Progenitor cell of endocrine pancreas (in vitro differentiated cells): ENCODE measurements at places on chromosomes 13 and 19. TPM values are rescaled to one million over a fixed set of nuclear protein-coding genes. Genes with fewer than 3 reads are reported as not detected.
A peak's percentile ranks its signal among the peaks of the same experiment; 100 is the strongest.

GRCh38 chr19:38634757-38635482 is 12.5 kb upstream of the ACTN4 start:
- peak overlapping the region; percentile 88 for H3K27ac ChIP-seq
- H3K27me3 ChIP-seq: no peaks in the 10 kb centered on the region
- peaks cover 15% of the 10 kb centered on the region for H3K36me3 ChIP-seq
- peaks cover 26% of the 10 kb centered on the region for H3K4me1 ChIP-seq
- DNase-seq: peak; percentile 79
- no peak overlapping the region for H3K4me3 ChIP-seq

GRCh38 chr19:29559743-29560142 is 33.9 kb downstream of the VSTM2B start:
- no peaks in the 10 kb centered on the region for H3K36me3 ChIP-seq
- no peak overlapping the region for H3K4me3 ChIP-seq
- no peak overlapping the region for H3K27ac ChIP-seq
- no peaks in the 10 kb centered on the region for H3K4me1 ChIP-seq
- DNase-seq: no peak

- DNase-seq: no peak
- H3K27me3 ChIP-seq: peaks cover 22% of the 10 kb centered on the region
- no peaks in the 10 kb centered on the region for H3K36me3 ChIP-seq
- H3K4me3 ChIP-seq: no peak overlapping the region
- no peak overlapping the region for H3K27ac ChIP-seq
- no peaks in the 10 kb centered on the region for H3K4me1 ChIP-seq
These were observed 10.7 kb upstream of the FPR3 start for GRCh38 chr19:51784109-51784785.

DNA sequence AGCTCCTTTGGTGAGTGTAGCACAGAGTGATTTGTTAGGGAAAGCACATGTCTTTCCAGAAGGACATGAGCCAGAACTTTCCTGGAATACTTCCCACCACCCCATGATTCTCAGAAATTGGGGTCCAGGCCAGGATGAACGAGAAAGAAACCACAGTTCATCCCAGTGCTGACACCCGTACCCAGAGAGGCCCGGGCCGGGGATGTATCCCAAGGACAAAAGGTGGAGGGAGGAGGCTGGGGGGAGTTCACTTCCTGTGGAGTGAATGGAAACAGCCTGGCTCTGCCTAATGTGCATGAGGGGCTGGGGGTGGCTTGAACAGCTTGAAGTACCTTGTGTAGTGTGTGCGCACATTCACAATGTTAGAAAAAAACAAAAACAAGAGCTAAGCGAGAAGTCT is 47.5 kb downstream of the CDADC1 start:
- DNase-seq: no peak
- H3K27me3 ChIP-seq: no peaks in the 10 kb centered on the region
- peaks cover 7% of the 10 kb centered on the region for H3K4me1 ChIP-seq
- H3K4me3 ChIP-seq: no peak overlapping the region
- no peaks in the 10 kb centered on the region for H3K36me3 ChIP-seq
- H3K27ac ChIP-seq: no peak overlapping the region

DNA sequence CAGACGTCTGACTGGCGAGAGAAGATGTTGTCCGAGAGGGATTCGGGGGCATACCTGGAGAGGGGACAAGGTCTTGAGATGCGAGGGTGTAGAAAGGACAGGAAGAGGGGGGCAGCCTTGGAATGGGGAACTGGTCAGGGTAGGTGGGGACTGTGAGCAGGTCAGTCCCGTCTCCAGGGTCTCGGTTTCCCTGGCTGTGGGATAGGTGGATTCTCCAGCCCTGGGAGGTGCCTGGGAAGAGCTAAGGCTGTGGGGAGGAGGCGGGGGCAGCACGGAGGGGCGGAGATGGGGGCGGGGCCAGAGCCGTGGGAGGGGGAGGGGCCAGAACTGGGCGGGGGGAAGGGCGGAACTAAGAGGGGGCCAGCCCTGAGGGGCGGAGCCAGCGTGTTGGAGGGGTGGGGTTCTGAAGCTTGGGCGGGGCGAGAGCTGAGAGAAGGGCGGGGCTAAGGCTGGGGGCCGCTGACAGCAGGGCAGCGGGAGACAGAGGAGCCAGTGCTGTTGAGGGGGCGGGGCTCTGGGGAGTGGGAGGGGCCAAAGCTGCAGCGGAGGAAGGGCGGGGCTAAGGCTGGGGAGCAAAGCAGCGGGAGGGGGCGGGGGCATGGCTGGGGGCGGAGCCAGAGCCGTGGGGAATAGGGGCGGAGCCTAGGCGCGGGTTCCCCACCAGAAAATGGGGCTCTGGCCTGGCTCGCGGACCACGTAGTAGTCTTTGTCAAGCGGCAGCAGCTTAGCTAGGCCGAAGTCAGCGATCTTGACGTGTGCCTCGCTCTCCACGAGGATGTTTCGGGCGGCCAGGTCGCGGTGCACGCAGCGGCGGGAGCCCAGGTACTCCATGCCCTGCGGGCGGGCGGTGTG is 9.5 kb upstream of the INSL3 start:
- peak overlapping the region; percentile 81 for H3K27ac ChIP-seq
- H3K4me1 ChIP-seq: peaks cover 2% of the 10 kb centered on the region
- DNase-seq: peak; percentile 52
- peaks cover 36% of the 10 kb centered on the region for H3K27me3 ChIP-seq
- H3K4me3 ChIP-seq: peak overlapping the region; percentile 70
- no peaks in the 10 kb centered on the region for H3K36me3 ChIP-seq

GRCh38 chr19:46111376-46111775 is 13.1 kb downstream of the IGFL3 start:
- no peak overlapping the region for H3K4me3 ChIP-seq
- peaks cover 4% of the 10 kb centered on the region for H3K27me3 ChIP-seq
- no peak overlapping the region for H3K27ac ChIP-seq

DNA sequence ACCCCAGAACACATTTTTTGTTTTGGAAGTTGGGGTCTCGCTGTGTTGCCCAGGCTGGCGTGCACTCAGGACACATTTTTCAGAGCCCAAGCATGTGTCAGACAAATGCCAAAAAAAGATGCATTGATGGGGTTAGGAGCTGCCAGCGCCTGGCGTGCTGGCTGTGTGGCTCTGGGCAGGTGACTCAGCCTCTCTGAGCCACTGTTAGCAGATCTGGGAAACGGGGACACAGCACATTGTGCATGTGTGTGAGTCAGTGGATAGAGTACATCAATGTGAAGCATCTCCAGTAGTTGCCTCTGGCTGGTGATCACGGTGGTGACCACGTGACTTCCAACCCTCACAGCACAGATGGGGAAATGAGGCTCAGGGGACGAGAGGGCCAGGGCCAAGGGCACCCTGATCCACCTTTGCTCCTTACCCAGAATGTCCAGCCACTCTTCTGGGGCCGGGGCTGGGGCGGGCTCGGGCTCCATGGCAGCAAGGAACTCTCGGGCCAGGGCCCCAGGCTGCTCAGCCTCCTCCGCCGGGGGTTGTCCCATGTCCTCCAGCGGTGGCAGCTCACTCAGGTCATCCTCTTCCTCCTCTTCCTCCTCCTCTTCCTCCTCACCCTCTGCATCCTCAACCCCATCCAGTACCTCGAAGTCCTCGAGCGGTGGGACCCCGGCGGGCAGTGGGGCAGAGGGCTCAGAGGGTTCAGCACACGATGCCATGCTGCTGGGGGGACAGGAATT is 1.9 kb downstream of the FKBP8 start:
- no peak overlapping the region for H3K27ac ChIP-seq
- H3K36me3 ChIP-seq: peaks cover 7% of the 10 kb centered on the region
- DNase-seq: no peak
- H3K4me1 ChIP-seq: peaks cover 6% of the 10 kb centered on the region
- H3K27me3 ChIP-seq: no peaks in the 10 kb centered on the region
- H3K4me3 ChIP-seq: peak overlapping the region; percentile 50

- peaks cover 15% of the 10 kb centered on the region for H3K36me3 ChIP-seq
- H3K27me3 ChIP-seq: no peaks in the 10 kb centered on the region
- DNase-seq: no peak
- H3K4me3 ChIP-seq: no peak overlapping the region
- H3K4me1 ChIP-seq: no peaks in the 10 kb centered on the region
These were observed 19.0 kb downstream of the MAN2B1 start for GRCh38 chr19:12647490-12648071.

DNA sequence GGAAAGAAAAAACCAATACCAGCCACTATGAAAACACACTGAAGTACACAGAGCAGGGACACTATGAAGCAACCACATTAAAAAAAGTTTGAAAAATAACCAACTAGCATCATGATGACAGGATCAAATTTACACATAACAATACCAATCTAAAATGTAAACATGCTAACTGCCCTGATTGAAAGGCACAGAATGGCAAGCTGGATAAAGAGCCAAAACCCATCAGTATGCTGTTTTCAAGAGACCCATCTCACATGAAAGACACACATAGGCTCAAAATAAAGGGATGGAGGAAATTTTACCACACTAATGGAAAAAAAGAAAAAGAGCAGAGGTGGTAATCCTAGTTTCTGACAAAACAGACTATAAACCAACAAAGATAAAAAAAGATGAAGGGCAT is 291.3 kb downstream of the SLC7A1 start:
- no peak overlapping the region for H3K27ac ChIP-seq
- peaks cover 8% of the 10 kb centered on the region for H3K36me3 ChIP-seq
- no peaks in the 10 kb centered on the region for H3K27me3 ChIP-seq

DNA sequence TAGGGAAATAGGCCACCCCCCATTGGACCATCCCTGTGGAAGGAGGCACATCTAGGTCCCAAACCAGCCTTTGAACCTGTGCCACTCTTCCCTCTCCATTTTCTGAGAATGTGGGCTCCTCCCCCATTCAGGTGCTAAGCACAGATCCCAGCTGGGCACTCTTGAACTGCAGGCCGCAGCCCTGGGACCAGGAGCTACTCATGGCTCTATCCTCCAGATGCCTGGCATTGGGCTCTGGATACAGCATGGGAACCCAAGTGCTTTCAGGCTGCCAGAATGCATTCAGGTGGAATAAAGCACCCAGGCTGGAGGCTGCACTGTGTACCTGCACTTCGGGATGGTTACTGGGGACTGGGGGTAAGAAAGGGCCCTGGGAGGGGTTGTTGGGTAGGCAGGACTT is 1372.3 kb upstream of the SPRY2 start:
- peaks cover 4% of the 10 kb centered on the region for H3K4me1 ChIP-seq
- H3K27me3 ChIP-seq: no peaks in the 10 kb centered on the region
- H3K27ac ChIP-seq: no peak overlapping the region

GRCh38 chr13:61779456-61779855 is 363.8 kb upstream of the PCDH20 start:
- no peaks in the 10 kb centered on the region for H3K27me3 ChIP-seq
- H3K36me3 ChIP-seq: no peaks in the 10 kb centered on the region
- DNase-seq: no peak
- H3K4me3 ChIP-seq: no peak overlapping the region

DNA sequence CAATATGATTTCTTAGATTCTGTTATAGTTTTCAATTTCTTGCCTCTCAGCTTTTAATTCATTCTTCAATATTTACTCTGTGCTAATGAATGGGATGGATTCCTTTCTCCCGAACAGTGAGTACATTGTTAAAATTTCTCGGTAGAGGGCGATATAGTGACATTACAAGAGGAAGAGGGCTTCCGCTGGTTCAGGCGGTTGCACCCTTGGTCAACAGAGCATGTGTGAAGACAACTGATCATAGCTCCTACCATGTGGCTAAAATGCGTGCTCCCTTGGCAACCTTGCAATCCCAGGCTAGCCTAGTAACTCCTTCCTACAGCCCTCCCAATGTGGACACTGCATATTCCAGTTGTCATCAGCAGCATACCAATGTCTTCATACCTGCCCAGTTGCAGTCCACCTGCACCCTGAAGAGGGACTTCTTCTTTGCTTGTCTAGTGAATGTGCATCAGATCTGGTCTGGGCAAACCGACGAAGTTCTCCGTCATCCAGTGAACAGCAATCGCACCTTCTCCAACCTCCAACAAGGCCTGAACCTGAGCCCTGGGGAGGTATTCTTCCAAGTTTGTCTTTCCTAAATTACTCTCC is 653.0 kb upstream of the GPC6 start:
- H3K4me1 ChIP-seq: peaks cover 7% of the 10 kb centered on the region
- H3K27me3 ChIP-seq: peaks cover 3% of the 10 kb centered on the region
- H3K4me3 ChIP-seq: no peak overlapping the region
- H3K36me3 ChIP-seq: no peaks in the 10 kb centered on the region

DNA sequence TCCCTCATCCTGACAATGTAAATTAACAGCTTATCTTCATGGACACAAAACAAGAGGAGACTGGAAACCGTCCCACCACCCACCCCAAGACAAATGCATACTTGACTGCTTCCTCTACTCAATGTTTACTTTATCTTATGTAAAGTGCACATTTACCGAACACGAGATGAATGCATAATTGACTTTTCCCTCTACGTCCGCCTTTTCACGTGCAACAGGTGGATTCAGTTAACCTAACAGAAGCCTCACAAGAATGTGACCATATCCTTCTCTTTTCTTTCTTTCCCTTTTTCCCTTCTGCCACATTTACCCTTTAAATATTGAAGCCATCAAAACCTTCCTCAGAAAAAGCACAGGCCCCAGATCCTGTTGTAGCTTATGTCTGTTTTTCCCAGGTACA is 468.0 kb downstream of the UQCRFS1 start:
- H3K36me3 ChIP-seq: no peaks in the 10 kb centered on the region
- no peaks in the 10 kb centered on the region for H3K27me3 ChIP-seq
- H3K27ac ChIP-seq: peak overlapping the region; percentile 59
- no peak for DNase-seq
- no peak overlapping the region for H3K4me3 ChIP-seq
- peaks cover 24% of the 10 kb centered on the region for H3K4me1 ChIP-seq

- no peak overlapping the region for H3K27ac ChIP-seq
- peaks cover 6% of the 10 kb centered on the region for H3K4me1 ChIP-seq
These were observed 133.4 kb downstream of the TM9SF2 start for GRCh38 chr13:99634672-99635071.

DNA sequence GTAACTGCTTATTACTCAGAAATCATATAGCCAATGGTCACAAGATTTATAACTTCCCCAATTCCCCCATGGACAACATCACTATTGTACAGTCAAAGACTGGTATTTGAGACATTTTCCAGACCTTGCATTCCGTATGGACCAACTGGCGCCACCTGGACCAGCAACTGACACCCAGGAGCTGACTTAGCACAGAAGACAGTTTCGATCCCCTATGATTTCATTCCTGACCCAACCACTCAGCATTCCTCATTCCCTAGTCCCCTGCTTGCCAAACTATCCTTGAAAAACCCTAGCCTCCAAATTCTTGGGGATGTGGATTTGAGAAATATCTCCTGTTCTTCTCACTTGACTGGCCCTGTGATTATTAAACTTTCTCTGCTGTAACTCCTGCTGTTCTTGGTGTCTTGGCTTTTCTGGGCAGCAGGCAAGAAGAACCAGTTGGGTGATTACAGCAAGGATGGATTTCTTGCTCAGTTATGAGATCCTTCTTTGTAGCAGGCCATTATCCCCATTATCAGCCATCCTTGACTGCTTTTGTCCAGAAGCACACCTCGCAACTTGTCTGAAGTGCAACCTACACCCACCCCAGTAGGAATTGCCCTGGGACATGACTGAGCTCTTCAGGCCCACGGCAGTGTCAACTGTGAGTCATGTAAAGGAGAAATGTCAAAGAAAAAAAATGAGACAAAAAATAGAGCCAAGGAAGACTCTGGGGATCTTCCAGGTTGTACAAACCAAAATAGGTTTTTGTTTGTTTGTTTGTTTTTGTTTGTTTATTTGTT is 13.7 kb upstream of the MAP3K10 start:
- peaks cover 13% of the 10 kb centered on the region for H3K27me3 ChIP-seq
- no peak overlapping the region for H3K27ac ChIP-seq
- H3K4me1 ChIP-seq: no peaks in the 10 kb centered on the region
- DNase-seq: no peak
- no peaks in the 10 kb centered on the region for H3K36me3 ChIP-seq

GRCh38 chr19:2302319-2303210 is 5.4 kb downstream of the LINGO3 start:
- no peak for DNase-seq
- H3K4me3 ChIP-seq: no peak overlapping the region
- no peak overlapping the region for H3K27ac ChIP-seq

C19orf67 gene
- total RNA-seq: 0.43 TPM in 1 of 2 replicates, not detected in the other

SELENOV gene
- total RNA-seq: 5.1 and 6.5 TPM in 2 replicates

KIR3DL1 gene
- not detected in 2 replicates for total RNA-seq

CYP4F11 gene
- not detected in 2 replicates for total RNA-seq
